ENCODE measurements at places on chromosomes 3 and 15. TPM values are rescaled to one million over a fixed set of nuclear protein-coding genes. Genes with fewer than 3 reads are reported as not detected.

ASTE1 gene
- total RNA-seq, result 10.4 TPM

MUSTN1 gene
- total RNA-seq, result 4.0 TPM

ACAN gene
- 0.09 TPM for total RNA-seq

WDR73 gene
- 27.1 TPM for total RNA-seq

ERICH6 gene
- not detected for total RNA-seq

KCNH8 gene
- total RNA-seq, result 1.1 TPM

CPLX3 gene
- 0.19 TPM for total RNA-seq

COL7A1 gene
- 2.8 TPM for total RNA-seq

FES gene
- 12.1 TPM for total RNA-seq

MITF gene
- total RNA-seq, result 56.1 TPM

DNA sequence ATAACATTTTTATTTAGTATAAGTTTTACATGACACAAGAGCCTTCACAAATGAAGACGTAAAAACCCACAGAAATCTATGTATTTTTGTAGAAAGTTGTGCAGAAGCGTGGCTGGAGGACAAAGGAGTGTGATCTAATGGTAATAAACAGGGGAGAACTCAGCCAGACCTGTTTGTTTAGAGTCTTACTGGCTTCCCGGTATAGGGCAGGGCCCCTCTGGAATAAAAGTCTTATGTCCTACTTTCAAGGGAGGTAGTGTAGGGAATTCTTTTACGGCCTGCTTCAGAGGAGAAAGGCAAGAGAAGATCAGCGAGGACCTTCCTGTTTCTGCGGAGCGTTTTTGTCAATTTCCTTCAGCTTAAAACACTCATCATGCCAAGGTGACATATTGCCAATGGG is 103.6 kb downstream of the TGFBR2 start:
- no peak for DNase-seq

- DNase-seq, result no peak
Measured at GRCh38 chr3:105798381-105798934, 70.4 kb downstream of the CBLB start.

DNA sequence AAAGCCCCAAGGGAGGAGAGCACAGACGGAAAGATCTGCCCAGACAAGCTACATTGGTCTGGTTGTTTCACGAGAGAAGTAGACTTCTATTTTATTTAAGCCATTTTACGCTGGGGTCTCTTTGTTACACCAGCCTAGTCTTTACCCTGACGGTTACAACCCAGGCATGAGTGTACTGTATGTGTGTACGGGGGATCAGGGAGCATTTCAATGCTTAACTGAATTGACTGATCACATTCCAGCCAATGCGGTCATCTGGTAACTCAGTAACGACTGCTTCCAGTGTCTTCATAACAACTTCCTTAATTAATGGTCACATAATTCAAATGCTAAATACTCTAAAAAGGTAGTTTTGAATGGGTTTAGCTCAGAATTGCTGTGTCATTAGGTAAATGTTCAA is 288.6 kb downstream of the FOXP1 start:
- no peak for DNase-seq

DNA sequence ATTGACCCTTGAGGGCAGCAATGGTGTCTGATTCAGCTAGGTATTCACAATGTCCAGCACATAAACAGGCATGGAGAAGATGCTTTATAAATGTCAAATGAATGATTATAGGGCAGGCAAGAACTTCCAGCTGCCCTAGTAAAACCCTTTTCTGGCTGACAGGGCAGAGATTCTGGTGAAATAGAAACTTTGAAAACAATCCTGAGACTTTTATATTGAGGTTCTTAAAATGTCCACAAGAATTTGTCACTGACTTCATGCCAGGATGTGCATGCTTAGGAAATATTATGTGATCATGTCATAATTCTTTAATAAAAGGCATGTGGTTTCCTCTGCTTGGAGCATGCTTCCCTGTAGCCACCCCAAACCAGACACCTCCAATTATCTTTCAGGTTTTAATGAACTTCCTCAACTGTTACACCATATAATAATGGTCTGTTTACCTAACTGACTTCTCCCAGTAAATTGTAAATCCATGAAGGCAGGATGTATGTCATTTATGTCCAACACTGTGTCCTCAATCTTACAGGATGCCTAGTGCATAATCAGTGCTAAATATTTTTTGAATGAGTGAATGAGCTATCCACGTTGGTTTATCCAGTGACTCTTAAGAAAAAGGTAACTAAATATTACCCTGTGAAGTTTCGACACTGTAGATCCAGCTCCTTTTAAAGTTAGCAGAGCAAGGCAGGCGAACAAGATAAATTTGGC is 43.4 kb upstream of the CLRN1 start:
- no peak for DNase-seq

- no peak for DNase-seq
Measured at GRCh38 chr3:126797563-126797962, 93.5 kb downstream of the CHCHD6 start.

- DNase-seq, result no peak
Measured at GRCh38 chr3:189071446-189071845, 100.3 kb upstream of the TPRG1 start.

DNA sequence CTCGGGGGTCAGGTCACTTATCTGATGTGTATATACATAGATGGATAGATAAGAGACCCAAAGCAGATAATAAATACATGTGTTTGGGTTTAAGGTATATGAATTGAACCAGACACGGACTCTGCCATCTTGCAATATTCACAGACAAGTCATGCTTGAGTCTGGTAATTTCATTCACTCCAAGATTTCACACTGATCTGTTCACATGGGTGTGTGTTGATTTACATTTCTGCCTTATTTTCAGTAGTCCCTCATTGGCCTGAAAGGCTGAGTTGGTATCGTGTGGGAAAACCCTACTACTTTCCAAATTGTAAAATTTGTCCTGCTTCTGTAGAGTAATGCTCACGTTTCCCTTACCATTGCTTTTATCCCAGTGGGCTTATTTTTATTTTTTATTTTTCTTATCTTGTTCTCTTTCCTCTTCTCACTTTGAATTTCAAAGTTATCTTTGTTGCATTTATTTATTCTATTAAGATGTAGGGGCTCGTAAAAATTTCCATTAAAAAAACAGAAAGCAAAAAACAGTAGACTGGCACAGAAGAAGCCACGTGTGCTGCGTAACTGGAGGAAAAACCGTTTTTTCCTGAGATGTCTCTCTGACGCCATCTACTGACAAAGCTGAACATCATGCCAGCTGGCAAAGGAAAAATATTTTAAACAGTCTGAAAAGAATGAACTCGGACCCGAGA is 10.8 kb upstream of the MFSD1 start:
- no peak for DNase-seq

GRCh38 chr15:64883997-64884511 is 27.6 kb upstream of the ANKDD1A start:
- peak; percentile 84 for DNase-seq

GRCh38 chr3:99878005-99878404 is 60.3 kb downstream of the CMSS1 start:
- DNase-seq, result no peak

DNA sequence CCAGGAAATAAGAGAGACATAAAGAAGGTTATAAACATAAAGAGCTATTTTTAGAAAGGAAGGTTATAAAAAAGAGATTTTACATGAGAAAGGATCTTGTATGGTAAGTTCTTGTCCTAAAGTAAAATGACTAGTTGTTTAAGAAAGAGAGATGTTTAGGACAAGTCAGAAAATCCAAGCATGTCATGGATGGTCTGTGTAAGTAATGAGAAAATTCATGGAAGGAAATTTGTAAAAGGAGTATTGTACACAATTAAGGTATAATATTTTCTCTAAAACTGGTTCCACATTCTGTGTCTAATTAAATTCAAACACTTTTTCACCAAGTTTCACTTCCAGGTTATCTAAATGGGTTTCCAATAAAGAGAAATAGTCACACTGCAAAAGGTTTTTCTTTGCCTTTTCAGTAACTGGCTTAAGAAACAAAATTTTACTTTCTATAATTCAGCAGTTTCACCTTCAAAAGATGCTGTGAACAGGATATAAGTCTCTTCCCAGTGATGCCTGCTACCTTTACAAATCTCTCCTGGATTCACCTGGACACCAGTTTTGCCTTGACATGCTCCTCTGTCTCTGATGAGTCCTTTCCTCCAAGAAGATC is 455.7 kb downstream of the ZIC1 start:
- no peak for DNase-seq

GRCh38 chr3:195098741-195099525 is 172.0 kb downstream of the XXYLT1 start:
- no peak for DNase-seq

GRCh38 chr3:4409415-4409814 is 57.7 kb downstream of the SUMF1 start:
- no peak for DNase-seq

DNA sequence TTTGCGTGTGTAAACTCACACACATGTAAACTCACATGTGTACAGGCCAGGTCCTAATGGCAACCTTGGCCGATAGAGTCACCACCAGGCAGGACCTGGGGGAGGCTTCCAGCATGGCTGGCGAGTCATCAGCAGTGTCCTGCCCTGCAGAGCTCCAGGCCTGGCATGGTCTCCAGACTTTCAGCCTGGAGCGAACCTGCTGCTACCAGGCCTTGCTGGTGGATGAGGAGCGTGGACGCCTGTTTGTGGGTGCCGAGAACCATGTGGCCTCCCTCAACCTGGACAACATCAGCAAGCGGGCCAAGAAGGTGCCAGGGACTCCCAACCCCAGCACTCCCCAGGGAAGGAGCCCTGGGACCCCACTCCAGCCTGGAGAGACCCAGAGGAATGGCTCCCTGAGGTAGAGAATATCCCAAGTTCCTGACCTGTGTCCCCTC is 1.0 kb downstream of the SEMA3B start:
- DNase-seq, result peak; percentile 42

DNA sequence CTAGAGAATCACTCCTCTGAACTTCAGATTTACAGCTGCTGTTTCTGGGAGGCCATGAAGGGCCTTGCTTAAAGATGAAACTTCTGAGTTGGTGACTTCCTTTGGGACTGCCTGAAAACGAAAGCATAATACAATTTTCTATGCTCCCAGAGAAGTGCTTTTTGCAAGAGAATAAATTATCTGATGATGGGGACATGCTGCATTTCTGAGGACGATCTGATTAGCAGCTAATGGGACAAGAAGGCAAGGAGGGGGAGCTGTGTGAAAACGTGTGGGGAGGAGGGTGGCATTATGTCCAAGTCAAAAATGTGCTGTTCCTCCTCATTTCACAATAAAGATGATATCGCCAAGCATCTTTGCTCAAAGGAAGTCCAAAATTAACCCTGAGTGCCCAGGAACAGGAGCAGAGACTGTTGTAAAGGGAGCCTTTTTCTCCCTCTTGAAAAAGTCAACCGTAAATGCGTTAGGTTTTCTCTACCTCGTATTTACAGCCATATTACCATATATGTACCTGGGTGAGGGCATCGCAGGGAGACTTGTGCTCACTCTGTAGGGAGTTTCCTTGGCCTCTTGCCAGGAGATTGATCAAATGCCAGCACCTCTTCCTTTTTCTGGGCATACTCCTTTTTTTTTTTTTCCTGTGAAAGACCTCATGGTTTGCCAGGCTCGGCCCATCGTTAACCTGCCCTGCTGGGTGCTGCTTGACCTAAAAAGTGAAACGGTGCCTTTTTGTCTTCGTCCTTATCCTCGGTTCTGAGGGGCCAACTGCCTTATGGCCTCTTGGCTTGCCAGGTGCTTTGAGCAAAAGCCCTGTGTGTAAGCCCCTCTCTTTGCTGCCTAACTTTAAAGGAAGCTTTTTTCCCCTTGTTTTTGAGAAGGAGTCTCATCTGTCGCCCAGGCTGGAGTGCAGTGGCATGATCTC is 11.5 kb downstream of the ITPR1 start:
- DNase-seq, result peak; percentile 87

DNA sequence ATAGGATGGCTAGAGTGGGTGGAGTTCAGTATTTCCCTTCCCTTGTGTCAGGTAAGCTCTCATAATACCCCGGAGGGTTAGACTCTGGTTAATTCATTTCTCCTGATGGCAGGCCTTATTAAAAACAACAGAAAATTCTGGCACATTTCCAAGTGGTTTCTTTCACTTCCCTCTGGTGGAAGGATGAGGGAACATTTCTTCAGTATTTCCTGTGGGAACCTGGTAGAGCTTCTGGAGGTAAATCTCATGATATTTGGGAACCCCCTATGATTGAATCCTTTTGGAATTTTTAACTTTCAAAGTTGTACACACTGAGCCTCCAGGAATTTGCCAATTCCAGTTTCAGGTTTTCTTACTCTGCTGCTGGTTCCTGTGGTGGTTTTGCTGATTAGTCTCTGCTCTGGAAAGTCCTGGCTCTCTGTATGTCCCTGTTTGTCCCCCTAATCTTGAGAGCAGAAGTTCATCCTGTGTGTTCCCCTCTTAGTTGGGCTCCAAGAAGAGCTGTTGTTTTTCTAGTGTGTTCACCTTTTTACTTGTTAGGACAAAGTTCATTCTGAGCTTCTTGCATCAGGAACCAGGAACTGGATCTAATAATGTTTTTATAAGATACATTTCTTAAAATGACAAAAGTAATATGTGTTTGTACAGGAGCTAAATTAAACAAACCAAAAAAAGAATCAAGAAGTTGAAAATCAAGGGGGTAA is 12.1 kb downstream of the CHRNA7 start:
- DNase-seq, result no peak

GRCh38 chr3:151896246-151897012 is 23.0 kb downstream of the SUCNR1 start:
- DNase-seq, result no peak

DNA sequence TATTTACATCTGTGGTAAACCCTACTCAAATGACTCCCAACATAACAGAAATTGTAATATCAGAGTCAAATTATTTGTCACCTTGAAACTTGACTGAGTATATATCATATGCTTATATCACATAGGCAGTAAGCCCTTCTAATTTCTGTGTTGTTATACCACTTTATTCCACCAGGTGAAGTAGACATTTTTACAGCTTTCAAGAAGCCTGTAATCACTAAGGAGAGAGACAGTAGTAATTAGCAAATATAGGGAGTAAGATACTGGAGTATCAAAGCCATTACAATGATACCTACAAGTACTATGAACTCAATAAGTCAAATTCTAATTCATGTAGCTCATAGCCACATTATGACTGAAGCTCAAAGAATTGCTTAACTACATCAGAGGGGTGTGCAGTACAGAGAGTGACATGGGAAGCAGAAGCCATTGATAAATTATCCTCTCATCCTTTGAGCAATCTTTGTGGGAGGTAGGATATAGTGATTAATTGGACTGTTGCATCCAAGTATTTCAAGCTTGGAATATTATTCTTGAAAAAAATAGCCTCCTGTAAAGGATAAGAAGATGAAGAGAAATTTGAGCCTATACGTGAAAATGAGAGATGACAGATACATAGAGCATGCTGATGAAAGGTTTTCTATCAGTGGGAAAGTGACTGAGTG is 1005.9 kb downstream of the ZPLD1 start:
- DNase-seq, result no peak

GRCh38 chr15:42274702-42274989 is 1.4 kb upstream of the TMEM87A start:
- no peak for DNase-seq

DNA sequence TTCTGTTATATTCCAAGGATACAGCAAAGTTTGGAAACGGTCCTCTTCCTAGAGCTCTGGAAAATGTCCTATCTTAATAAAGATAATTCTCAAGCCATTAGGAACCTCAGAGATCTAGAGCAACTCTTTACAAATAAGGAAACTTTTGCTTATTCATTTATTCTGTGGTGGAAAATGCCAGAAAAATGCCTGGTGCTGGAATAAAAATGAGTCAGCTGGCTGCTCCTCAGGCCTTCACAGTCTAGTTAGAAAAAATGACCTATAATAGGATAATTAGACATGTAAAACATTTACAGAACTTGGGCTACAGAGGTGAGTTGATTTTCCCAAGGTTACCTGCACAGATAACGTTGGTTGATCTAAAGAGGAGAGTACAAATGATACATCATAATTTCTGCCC is 372.5 kb downstream of the NLGN1 start:
- DNase-seq, result no peak

GRCh38 chr3:186149319-186149960 is 40.6 kb upstream of the ETV5 start:
- DNase-seq, result no peak
